ENCODE measurements at places on chromosomes 5 and 9. TPM values are rescaled to one million over a fixed set of nuclear protein-coding genes. Genes with fewer than 3 reads are reported as not detected.

IL3 gene
- not detected for polyA plus RNA-seq

PNPLA7 gene
- polyA plus RNA-seq: 0.88 TPM

MVB12B gene
- 5.1 TPM for polyA plus RNA-seq

CNOT8 gene
- polyA plus RNA-seq: 51.5 TPM

BTNL3 gene
- not detected for polyA plus RNA-seq

SLC34A1 gene
- polyA plus RNA-seq: 0.03 TPM

KCNMB1 gene
- not detected for polyA plus RNA-seq

UHRF2 gene
- polyA plus RNA-seq: 39.6 TPM

IDNK gene
- 4.2 TPM for polyA plus RNA-seq

PSIP1 gene
- 19.9 TPM for polyA plus RNA-seq

LHX2 gene
- not detected for polyA plus RNA-seq

IL13 gene
- polyA plus RNA-seq: 0.08 TPM

F12 gene
- 3.8 TPM for polyA plus RNA-seq

FOXD4 gene
- 0.34 TPM for polyA plus RNA-seq

DMGDH gene
- 0.56 TPM for polyA plus RNA-seq

IFNA13 gene
- not detected for polyA plus RNA-seq

SH3TC2 gene
- polyA plus RNA-seq: 1.1 TPM

ZDHHC21 gene
- polyA plus RNA-seq: 4.3 TPM

FCN1 gene
- not detected for polyA plus RNA-seq

TOR2A gene
- polyA plus RNA-seq: 17.2 TPM

ZNF366 gene
- not detected for polyA plus RNA-seq

CCNI2 gene
- 0.34 TPM for polyA plus RNA-seq

TMOD1 gene
- 0.54 TPM for polyA plus RNA-seq

SPATA31E1 gene
- polyA plus RNA-seq: not detected

SCGB3A2 gene
- polyA plus RNA-seq: not detected
